ENCODE measurements at places on chromosomes 4 and X.

DNA sequence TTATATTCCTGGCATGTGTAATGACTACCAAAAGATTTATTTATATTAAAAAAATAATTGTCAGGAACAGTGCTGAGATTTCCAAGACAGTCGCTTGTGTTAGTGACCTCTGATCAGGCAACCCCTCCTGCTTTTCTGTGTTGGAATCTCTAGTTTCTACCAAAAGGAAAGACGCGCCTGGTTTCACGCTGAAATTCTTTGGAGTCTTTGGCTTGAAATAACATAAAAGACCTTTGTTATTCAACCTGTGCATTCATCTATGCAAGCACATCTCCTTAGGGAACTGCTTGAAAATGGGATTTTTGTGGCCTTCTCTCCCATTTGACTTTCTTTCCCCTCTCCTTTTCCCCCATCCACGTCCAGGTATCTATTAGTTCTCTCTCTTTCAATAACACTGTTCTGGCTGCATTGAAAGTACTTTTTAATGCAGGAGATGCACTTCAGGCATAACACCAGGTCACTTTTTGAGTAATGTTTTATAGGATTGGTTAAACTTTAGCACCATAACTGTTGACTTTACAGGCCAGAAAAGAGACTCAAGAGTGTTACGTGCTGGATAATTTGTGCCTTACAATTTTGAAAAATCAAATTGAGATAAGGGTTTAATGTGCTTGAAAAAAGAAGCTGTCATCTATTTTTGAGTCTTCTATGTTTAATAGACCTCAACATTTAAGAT lies 172.7 kb downstream of the GPAT3 start:
- no peak for DNase-seq

DNA sequence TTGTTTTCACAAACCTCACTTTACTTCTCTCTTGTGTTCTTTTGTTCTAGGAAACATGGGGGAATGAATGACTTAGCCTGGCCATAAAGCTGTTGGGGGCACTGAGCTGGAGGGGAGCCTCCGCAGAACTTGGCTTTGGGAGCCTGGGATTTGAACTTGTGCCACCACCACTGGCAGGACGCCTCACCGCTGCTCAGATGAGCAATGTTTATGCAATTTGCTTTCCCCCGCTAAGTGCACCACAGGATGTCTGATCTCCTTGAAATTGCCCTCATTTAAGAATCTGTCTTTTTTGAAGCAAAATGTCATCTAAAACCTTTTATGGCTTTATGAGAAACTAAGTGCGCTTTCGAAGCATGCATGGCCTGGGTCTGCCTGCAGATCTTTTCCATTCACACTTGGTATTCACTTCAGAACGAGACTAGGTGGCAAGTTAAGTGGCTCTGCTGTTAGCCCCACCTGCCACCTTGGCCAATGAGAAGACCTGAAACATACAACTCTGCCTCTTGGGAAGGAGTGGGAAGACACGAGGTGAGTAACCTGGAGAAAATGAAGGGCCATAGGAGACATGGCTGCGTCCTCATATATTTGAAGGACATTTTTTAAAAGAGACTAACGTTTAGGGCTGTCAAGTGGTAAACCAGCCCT lies 119.3 kb downstream of the LDB2 start:
- no peak for DNase-seq

- DNase-seq = no peak
Observed at GRCh38 chr4:169199184-169199583, 71.6 kb downstream of the SH3RF1 start.

- DNase-seq = no peak
Observed at GRCh38 chr4:174520660-174521059, 1.6 kb downstream of the HPGD start.

- DNase-seq = no peak
Observed at GRCh38 chr4:88857588-88857987, 160.0 kb upstream of the NAP1L5 start.
